Kasumi-1 (cell line): ENCODE measurements at places on chromosomes 11 and 22.

- no peak for DNase-seq
Measured at GRCh38 chr11:115377882-115378296, 126.3 kb downstream of the CADM1 start.

DNA sequence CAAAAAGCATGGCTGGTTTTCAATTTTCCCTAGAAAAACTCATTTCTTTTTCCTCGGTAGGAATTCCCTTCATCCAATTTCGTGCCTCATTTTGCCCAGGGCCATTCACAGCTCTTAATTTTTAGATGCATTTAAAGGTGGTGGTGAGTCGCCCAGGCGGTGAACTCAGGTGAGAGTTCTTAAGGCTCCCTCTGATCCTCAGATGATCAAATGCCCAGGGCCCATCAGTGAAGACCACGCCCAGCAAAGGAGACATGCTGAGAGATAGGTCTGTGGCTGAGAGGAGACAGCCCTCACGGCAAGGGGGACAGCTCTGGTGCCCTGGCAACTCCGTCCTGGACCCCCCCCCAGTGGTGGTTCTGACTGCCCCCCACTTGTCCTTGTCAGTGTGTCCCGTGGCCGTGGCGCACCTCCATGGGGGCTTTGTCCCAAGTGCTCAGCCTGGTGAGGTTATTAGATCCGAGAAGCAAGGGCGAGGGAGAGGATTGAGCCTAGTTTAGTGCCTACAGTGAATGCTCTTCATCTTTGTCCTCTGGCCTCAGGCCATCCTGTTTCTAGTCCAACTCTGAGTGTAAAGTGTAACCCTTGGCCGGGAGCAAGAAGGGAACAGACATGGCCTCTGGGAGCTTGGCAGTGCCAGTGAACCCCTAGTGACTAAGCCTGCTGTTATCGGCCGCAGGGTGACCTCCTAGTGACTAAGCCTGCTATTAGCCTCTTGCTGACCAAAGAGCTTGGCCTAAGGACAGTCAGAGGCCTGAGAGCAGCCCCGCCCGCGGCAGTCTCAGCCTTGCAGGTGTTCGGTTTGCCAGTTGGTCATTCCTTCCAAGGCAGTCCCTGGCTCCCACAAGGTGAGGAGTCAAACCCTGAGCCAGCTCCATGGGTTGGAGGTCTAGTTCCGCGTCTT is 83.5 kb downstream of the CTTN start:
- DNase-seq = no peak

GRCh38 chr11:19811380-19811779 is 98.7 kb downstream of the NAV2 start:
- no peak for DNase-seq

- no peak for DNase-seq
Measured at GRCh38 chr11:93132836-93133235, 65.0 kb downstream of the SLC36A4 start.

- DNase-seq = no peak
Measured at GRCh38 chr11:41042688-41043087, 416.8 kb downstream of the LRRC4C start.
